ENCODE measurements at places on chromosomes 12 and 14. TPM values are rescaled to one million over a fixed set of nuclear protein-coding genes. Genes with fewer than 3 reads are reported as not detected.

TEX22 gene
- total RNA-seq, result 0.38 TPM

RPS6KL1 gene
- total RNA-seq, result 6.1 TPM

PTCSC3 gene
- total RNA-seq, result not detected

ERH gene
- total RNA-seq, result 91.6 TPM

CDK17 gene
- 28.3 TPM for total RNA-seq

- DNase-seq, result no peak
Measured at GRCh38 chr12:115267891-115268290, 583.9 kb upstream of the TBX3 start.

DNA sequence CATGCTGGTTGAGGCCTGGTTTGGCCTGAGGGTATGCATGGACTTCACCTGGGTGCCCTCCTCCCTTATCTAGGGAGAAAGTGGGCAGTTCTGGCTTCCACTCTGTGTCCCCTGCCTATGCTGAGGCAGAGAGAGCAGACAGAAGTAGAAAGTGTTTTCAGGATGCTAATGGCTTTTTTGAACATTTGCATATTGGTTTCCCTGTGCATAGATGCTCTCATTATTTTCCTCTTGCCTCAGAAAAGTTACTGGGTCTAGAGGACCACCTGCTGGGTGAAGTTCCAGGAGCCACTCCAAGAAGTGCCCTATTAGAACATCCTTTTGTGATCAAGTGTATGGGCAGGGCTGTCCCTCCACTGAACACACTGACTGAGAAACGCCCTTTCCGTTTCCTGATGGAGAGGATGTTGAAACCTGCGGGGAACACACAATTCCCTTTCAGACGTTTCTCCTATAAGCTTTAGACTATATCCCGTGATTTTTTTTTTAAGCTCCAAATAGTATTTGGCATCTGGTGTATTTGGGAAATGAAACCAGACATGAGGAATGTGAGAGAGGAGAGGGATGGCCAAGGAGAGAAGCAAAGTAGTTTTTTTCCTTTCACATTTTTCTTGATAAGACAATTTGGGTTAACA, 66.6 kb downstream of the DAAM1 start:
- DNase-seq, result no peak
